ENCODE measurements at places on chromosomes 1 and 21.
A peak's percentile ranks its signal among the peaks of the same experiment; 100 is the strongest.

DNA sequence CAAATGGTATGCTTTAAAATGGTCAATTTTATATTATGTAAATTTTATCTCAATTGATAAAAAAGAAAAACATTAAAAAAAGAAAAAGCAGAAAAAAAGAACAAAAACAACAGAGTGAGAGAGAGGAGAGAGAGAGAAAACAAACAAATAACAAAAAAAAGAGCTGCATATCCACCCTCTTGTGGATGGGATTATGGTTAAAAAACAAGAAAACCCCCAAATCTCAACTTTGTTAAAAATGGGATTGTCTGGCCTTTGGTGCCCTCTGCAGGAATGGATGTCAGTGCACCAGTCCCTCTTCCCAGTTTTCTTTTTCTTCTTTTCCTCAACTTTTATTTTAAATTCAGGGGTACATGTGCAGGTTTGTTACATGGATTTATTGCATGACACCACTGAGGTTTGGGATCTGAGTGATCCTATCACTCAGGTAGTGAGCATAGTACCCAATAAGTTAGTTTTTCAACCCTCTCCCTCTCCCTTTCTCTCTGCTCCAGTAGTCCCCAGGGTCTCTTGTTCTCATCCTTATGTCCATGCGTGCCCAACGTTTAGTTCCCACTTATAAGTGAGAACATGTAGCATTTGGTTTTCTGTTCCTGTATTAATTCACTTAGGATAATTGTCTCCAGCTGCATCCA is 28.1 kb downstream of the RNF187 start:
- DNase-seq, result peak; percentile 59

- DNase-seq, result no peak
Observed at GRCh38 chr1:67769633-67770256, 63.5 kb downstream of the GNG12 start.

- peak; percentile 14 for DNase-seq
Observed at GRCh38 chr1:186722711-186723309, 42.6 kb upstream of the PTGS2 start.

DNA sequence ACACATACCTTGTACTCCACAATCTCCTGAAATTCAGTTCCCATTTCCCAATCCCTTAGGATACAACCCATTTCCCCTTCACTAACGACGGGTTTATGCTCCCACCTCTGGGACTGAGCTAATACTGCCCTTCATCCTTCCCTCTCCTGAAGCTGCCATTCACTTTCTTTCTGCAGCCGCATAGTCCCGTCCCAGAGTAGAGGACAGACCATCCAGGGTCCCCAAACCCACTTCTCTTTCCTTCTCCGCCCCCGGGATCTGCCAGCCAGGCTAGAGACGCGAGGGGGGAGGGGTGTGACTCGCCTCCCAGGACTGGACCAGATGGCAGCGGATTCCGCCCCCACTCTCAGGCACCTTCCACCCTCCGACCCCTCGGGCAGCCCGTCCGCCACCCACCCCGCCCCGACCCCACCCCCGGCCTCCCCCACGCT is 679 bp downstream of the ABL2 start:
- DNase-seq, result peak; percentile 52

DNA sequence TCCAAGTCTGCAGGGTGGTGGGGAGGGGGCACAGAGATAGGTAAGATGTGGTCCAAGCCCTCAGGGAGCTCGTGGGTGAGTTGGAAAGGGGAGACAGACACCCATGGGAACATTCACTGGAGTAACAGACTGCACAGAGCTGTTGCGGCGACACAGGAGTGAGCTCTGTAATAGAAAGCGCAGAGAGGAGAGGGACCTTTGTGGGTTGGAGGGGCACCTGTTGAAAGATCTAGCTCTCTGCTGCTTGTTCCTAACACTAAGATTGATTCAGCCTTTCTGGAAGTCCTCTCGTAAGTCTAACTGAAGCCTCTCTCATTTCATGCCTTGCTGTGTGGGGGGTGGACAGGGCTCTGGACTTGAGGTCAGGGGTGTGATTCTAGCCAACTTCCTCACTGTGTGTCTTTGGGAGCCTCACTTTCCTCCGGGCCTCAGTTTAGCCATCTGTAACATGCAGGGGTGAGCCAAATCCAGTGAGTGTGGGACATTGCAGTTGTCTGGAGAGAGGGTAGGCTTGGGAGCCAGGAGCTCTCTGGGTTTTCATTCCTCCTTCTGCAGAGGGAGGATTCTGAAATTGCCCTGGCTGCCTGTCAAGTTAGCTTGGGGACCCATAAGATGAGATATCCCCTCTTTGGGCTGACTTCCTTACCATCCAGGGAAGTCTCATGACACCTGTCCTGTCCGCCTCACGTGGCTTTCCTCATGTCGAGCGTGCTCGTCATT is 2.0 kb upstream of the ACOT11 start:
- DNase-seq, result no peak

DNA sequence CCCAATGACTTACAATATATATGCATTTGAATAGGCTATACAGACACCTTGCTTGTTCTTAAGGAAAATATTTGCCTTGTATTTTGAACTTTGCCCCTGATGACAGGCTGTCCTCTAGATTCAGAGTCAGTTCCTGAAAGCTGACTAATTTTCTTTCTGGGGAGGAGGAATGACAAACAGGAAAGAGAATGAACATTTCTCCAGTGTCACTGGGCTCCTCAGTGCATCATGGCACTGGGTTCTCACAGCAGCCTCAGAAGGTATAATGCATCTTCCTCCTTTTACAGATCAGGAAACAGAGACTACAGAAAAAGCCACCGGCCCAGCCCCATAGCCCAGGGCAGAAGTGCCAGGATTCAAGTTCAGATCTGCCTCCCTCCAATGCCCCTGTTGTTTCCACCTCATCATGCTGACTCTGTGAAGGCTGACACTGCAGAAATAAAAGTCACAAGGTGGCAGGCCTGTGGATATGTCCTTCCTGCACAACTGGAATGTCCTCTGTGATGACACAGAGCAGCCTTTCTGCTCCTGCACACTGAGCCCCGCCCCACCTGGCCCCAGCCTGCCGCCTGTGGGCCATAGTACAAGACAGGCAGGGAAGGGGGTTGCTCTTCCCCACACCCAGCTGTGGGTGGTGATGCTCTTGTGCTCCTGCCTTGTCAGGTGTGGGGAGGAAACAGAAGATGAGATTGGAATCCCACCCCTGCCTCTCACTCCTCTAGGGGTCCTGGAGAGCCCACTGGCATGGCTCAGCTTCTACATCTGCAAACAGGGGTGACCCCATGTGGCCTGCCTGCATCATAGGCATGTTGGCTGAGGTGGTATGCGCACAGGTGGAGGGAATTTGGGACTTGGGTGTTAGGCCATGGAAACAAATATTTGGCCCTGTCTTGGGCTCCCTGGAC is 6.4 kb downstream of the TTC22 start:
- no peak for DNase-seq

DNA sequence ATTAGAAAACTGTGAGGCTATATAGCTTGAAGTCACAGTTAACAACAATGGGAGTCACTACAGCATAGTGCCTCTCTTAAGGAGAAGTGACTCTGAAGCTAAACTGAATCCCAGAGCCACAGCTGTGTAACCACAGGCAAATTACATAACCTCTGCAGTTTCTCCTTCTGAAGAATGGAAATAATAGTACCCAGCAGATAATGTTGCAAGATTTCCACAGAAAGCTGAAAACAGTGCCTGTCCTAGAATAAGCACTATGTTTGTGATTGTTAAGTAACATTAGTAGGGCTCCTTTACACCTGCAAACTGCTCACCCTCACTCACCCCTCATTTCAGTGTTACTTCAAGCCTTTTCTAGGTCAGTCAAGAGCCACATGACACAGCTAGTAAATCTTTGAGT is 886.7 kb downstream of the PLA2G4A start:
- no peak for DNase-seq

- no peak for DNase-seq
Observed at GRCh38 chr1:244044423-244044822, 6.7 kb upstream of the ZBTB18 start.

GRCh38 chr1:168178227-168178637 is 530 bp upstream of the TIPRL start:
- peak; percentile 2 for DNase-seq

GRCh38 chr1:60914982-60915381 is 167.4 kb upstream of the NFIA start:
- DNase-seq, result no peak

DNA sequence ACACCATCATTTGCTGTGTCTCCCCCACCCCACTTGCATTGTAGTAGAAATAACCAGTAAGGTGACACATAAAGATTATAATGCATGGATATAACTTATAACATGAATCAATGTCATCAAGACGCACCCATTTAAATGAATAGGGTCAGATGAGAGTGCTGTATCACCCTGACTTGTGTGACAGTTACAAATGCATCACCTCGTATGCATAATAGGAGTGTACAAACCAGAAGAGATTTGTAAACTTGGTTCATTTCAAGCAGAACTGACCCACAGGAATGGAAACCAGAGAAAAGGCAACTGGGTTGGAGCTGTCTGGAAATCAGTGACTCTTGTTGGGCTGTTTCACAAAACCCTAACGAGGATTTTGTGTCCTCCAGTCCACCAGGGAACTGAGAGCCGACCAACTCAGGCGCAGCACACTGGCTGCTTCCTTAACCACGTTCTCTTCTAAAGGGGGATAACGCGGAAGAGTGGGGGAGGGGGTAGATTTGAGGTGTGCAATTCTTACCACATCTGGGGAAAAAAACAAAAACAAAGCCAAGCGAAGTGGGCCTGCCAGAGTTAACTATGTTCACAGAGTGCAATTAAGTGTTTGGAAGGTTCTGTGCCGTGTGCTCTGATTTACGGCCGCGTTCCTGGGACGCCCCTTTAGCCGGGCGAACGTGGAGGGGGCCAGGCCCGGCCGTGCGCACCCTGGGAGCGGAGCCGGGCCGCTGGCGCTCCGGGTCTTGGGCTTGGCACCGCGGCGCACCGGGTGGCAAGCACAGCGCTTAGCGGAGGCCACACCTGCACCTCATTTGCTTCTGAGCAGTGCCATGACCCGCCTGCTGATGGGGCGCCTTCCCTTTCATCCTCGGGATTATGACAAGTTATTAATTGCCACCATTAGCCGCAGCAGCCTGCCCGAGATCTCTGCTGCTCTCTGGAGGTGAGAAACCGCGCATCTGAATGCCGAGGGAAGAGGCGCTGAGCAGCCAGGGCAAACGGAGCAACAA is 248.8 kb upstream of the FOXD3 start:
- DNase-seq, result no peak

GRCh38 chr1:29801561-29801973 is 565.2 kb downstream of the PTPRU start:
- no peak for DNase-seq

- DNase-seq, result no peak
Observed at GRCh38 chr1:165863346-165863745, 35.9 kb downstream of the UCK2 start.

DNA sequence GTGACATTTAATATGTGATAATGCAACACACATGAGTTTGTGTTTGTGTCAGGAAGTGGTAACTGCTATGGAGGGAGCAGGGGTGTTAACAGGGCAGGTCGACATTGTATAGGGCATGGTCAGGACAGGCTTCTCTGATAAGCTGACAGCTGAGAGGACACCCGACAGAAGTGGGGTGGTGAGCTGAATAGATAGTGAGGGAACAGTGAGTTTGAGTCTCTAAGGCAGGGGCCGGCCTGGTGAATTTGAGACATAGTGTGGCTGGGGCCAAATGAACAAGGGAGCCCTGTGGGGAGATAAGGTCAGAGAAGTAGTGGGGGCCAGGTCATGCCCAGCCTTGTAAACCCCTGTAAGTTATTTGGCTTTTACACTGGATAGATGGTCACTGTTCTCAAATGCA is 217.4 kb upstream of the KIAA0040 start:
- no peak for DNase-seq

- no peak for DNase-seq
Observed at GRCh38 chr1:167064621-167065020, 25.6 kb downstream of the GPA33 start.

- DNase-seq, result peak; percentile 78
Observed at GRCh38 chr1:25543425-25544242, at the start of gene LDLRAP1. TSS of gene LDLRAP1 (plus strand) at chr1:25543606. CDS start at chr1:25543699, 93 bp downstream.

GRCh38 chr1:234315588-234315987 is 57.7 kb upstream of the COA6 start:
- DNase-seq, result no peak

DNA sequence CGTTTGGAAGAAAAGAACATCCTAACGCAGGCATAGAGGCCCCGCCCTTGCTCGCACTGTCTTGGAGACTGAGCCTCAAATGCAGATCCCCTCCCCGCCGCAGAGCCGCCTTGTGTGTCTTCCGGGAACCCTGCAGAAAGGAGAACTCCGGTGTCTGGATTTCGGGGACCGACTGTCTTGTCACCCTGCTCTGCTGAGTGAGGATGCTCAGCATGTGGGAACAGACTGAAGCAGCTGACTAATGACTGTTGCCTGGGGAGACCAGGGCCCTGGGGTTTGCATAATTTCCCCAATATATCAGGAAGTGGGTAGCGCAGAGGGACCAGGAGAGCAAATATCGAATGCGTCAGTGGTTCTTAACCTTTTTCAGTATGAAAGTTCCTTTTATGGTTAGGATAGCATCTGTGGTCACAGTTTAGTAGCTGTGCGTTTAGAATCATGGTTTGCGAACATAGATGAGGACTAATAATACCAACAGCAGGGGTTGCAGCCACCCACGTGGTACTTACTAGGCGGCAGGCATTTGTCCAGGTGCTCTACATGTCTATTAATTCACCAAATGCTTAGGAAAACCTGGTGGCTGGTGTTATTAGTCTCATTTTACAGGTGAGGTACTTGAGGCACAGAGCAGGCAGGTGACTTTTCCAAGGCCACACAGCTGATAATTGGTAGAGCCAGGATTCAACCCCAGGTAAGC is 14.3 kb downstream of the GPR137B start:
- no peak for DNase-seq

- DNase-seq, result no peak
Observed at GRCh38 chr1:201216395-201217085, 25.9 kb downstream of the IGFN1 start.

GRCh38 chr1:31939484-31940329 is 1.5 kb upstream of the PTP4A2 start:
- peak; percentile 89 for DNase-seq

- DNase-seq, result no peak
Observed at GRCh38 chr1:79585801-79586200, 579.3 kb upstream of the ADGRL4 start.

DNA sequence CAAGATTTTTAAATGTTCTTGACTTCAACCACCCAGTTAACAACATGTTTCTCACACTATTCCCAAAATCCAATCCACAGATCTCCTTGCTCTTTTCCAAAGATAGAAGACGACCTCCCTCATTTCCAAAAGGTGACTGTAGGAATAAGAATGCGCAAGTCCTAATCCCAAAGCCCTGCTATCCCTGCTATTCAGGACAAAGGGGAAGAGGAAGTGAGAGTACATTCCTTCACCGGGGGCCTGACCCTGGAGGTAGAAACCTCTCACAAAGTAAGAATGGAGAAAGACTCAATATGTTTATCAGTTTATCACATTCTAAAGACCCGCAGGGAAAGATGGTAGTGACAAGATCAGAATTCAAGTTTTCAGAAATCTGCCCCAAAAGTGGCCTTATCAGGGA is 55.7 kb downstream of the PLEKHA6 start:
- DNase-seq, result no peak

Data from cerebellar cortex (tissue), 1 donor.